ENCODE measurements at places on chromosomes 4 and X.

- DNase-seq: peak; percentile 5
Observed at GRCh38 chr4:57280481-57280880, 170.3 kb upstream of the IGFBP7 start.

GRCh38 chr4:86306816-86307215, 53.0 kb downstream of the MAPK10 start:
- DNase-seq: no peak

GRCh38 chr4:184453365-184454160, 20.8 kb downstream of the IRF2 start:
- DNase-seq: no peak

GRCh38 chr4:113952452-113953029, 26.9 kb downstream of the ARSJ start:
- no peak for DNase-seq

DNA sequence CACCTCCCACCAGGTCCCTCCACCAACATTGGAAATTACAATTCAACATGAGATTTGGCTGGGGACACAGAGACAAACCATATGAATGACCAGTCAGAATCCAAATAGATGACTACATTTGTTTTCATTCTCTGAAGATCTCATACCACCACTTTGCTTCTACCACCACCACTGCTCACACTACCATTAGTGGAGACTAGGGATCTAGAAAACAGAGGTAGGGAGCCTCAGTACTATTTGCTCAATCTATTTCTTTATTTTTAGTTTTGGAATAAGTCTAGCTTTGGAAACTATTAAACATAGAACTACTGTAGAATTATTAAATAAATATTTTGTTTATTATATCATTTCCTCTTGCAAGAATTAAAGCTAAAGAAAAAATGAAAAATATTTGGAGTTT, 727.9 kb downstream of the CCSER1 start:
- DNase-seq: no peak

DNA sequence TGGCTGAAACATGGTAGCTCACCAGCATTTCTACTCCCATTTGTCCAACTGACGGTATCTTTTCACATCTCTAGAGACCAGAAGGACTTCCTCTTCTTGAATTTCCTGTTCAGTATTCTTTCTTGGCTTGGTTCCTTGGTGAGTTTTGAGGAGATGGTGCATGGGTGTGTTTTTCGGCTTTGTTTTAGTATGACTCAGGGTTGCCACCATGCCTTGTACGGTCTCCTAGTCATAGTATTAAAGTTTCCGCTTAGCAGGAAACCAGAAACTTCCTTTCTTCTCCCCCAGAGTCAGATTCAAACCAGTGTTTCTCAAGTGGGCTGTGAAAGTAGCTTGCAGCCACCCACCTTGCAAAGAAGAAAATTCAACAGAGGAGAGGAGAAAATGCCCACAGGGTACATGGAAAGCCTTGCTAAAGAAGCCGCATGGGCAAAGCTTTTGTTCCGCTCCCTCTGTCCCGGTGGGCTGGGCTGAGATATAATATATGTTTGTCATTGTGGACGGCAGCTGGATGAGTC, 5.7 kb downstream of the CD99 start:
- no peak for DNase-seq

DNA sequence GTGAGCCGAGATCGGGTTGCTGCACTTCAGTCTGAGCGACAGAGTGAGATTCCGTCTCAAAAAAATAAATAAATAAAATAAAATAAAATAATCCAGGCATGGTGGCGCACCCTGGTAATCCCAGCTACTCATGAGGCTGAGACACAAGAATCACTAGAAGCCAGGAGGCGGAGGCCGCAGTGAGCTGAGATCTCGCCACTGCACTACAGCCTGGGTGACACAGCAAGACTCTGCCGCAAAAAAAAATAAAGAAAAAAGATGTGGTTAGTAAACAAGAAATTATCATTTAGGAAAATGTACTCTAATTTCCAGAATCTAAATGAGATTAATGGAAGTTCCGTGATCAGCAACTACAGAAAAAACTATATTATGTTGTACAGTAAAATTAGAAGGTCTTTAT, 14.5 kb upstream of the LRBA start:
- no peak for DNase-seq

GRCh38 chr4:165464813-165465381, 86.1 kb downstream of the CPE start:
- no peak for DNase-seq

Data from NCI-H510A (cell line).